ENCODE measurements at places on chromosomes 1 and 21.

- DNase-seq, result no peak
Measured at GRCh38 chr1:43949678-43950077, 2.9 kb downstream of the IPO13 start.

GRCh38 chr21:34536820-34537219 lies 24.8 kb upstream of the KCNE1 start:
- DNase-seq, result no peak

DNA sequence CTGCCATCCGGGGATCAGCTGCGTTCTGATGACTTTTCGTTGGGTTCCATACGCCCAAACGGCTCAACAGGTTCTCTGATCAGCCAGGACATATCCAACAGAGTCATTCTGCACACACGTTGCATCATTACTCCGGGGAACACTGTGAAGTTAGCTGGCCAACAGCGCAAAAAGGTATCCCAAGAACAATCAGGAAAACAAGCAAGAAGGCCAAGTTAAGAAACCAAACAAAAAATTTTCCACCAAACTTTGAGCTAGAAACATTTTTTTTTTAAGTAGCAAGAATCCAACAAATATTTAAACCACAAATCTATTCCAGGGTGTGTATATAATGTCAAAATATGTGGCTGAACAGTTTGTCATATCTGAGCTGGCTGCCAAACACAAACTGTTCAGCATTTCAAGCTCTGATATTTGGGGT lies 29.2 kb downstream of the NID1 start:
- DNase-seq, result no peak

GRCh38 chr1:76680651-76681050 lies 186.6 kb upstream of the ST6GALNAC5 start:
- DNase-seq, result no peak

- DNase-seq, result no peak
Measured at GRCh38 chr1:172401892-172402291, 18.6 kb upstream of the C1orf105 start.

DNA sequence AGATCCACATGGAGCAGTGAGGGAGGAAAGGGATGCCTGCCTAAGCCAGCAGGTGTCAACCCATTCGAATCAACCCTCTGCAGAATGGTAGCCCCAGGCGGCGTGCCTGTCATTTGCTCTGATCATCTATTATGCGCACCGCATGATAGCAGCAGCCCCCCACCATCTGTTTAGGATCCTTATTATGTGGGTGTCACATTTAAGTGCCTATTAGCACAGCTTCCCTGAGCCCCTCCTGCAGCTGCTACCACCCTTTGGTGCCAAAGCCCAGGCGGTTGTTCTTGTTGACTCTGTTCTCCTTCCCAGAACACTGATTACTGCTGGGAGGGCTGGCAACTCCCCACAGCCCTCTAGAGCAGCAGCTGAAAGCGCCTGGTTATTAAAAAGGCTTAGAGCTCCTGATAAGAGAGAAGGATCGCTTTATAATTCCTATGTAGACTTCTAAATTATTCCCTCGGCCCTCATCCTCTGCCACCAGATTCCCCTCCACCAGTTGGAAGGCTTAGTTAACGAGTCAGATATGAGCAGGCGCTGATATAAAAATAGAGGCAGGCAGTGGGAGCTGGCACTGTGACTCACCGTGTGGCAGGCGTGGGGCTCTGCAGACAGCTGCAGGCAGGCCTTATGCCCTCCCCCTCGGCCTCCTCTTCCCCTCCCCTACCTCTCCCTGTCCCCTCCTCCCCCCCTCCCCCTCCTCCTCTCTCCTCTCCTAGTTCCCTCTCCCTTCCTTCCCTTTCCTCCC lies 23.0 kb downstream of the ACTA1 start:
- no peak for DNase-seq

DNA sequence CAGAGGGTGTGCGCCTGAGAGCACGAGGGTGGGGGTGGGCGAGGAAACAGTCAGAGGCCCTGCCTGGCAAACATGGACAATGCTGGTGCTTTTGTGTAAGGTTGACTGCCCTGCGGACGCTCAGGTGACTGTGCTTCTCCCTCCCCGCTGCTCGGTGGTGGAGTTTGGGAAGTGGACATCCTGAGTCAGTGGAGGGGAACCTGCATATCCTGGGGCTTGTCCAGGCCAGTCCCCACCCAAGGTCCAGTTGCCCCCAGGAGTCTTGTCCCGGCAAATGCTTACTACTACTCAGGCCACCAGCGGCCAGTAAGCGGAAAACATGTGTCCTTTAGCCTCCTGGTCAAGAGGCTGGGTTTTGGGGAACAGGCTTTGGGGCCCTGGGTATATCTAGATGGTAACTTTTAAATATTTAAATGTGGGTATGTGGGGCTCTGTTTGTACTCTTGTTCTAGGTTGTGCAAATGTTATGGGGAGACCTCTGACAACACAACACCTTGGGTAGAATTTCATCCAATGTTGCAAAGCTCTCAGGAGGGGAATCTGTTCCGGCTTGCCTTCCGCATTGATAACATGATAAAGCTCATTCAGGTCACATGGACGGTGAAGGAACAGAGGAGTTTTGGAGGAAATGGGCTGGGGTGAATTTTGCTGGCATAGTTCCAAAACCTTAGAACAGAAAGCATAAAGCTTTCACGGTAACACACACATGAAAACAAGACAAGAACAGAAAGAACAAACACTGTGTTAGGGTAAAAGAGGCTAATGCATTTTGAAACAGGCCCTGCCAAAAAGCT lies 364.9 kb downstream of the PRDM2 start:
- DNase-seq, result no peak

GRCh38 chr1:62218604-62219003 lies 24.0 kb downstream of the L1TD1 start:
- DNase-seq, result no peak

DNA sequence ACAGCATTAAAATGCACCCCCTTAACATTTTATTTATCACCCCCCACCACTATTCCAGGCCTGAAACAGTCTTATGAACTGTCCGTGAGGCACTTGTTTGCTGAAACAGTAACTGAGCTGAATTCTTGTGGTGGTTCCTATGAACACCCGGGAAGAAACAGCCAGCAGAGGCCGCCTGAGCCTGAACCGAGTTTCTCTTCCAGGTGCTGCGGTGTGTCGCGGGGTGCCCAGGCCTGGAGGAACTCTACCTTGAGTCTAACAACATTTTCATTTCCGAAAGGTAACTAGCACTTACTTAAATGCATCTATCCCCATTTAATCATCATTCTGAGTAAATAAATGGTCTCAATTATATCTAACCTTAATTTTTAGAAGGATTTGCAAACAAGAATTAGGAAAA lies 66.8 kb downstream of the TBCE start:
- DNase-seq, result no peak

DNA sequence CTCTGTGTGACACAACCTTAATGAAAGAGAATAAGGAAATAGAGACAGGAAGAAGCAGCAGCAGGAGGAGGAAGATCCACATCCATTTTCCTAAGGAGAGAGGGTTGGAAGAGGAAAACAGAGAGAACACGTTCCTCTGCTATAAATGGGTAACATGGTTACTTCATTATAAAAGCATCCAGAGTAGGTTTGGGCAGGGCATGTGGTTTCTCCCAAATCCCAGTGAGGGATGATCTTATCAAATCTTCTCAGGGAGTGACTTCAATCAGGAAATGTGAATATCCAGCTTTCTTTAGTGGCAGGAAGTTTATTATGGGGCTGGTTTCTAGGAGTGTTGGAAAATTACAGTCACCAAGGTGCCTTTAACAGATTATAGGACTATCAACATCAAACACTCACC lies 11.1 kb downstream of the CYP2J2 start:
- no peak for DNase-seq
